Activated gamma-delta T cell treated with Interleukin-2 at 50 U/mL for 16 hours (primary cell): ENCODE measurements at places on chromosomes 6 and 20.

DNA sequence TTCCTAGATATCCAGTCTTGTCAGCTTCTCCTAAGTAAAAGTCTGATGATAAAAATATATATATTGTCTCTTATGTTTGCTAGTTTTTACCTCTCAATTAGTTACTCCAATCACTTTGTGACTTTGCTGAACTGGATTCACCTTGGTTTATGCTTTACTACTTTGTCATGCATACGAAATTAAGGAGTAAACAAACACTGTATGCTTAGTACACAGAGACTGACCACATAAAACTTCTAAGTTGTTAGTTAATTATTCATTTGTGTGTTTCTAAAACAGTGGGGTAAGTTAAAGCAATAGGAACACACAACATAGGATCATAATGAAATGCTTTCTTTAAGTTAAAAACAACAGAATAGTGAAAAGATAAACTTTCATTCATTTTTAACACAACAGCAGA is 877.3 kb upstream of the MAP3K7 start:
- DNase-seq = no peak

DNA sequence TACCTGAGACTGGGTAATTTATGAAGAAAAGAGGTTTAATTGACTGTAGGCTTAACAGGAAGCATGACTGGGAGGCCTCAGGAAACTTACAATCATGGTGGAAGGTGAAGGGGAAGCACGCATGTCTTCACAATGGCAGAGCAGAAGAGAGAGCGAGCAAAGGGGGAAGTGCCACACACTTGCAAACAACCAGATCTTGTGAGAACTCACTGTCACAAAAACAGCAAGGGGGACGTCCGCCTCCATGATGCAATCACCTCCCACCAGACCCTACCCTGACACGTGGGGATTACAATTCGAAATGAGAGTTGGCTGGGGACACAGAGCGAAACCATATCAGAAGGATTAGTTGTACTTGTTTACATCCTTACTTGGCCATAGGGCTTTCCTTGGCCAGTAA is 49.7 kb downstream of the FIG4 start:
- no peak for DNase-seq

DNA sequence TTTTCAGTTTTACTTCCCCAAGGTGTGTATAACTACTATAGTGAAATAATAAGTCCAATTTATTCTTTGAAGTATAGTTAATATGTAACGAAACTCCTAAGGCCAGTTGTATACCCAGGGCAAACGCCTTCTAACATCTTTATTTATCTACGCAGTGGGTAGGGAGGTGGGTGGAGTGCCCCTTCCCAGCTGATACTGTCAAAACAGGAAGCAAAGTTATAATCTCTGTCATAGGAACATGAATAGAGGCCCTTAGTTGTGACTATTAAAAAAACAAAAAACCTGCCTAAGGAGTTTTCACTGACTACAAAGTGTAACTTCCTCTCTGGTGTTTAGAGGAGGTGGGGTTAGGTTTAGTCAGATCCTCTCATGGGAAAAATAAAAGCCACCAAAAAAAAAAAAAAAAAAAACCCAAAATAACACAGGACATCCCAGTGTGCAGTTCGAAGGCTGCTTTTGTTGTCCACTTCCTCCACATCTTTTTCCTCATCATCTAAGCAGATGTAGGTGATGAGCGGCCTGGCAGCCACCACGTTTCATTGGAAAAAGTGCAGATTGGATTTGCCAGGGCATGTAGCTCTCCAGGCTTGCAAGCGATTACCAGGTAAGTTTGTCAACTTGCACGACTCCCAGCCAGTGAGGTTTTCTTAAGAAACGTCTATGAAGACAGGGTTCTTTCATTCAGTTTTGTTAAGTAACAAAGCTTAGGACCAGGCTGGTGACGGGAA is 58.7 kb downstream of the UTRN start:
- no peak for DNase-seq

- DNase-seq = no peak
Measured at GRCh38 chr6:71537717-71538116, 249.1 kb downstream of the OGFRL1 start.

GRCh38 chr20:37392441-37393195 is 46.7 kb downstream of the SRC start:
- DNase-seq = no peak

DNA sequence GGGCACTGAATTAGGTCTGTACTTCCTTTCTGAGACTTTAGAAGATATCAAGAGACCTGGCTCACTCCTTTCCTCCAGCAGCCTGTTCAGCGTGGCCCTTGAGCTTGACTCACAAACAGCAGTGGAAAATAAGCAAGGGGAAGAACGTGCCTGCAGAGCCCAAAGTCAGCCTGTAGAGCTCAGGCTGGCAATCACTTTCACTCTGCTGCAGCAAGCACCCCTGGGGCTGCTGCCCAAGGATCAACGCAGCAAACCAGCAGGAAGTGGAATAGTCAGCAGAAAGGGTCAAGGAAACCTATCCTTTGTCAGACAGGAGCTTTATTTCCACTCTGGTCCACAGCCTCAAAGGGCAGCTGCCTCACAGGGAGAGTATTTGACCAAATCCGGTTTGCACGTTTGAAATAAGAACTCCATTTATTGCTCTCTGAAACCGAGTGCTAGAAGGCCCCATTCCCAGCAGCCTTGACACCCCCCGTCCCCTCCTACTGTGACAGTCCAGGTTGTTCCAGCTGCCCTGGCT is 77.4 kb downstream of the PRDM1 start:
- no peak for DNase-seq

- DNase-seq = no peak
Measured at GRCh38 chr6:14086701-14087100, 30.9 kb upstream of the CD83 start.

GRCh38 chr6:79373880-79374279 is 139.4 kb upstream of the HMGN3 start:
- DNase-seq = no peak
